ENCODE measurements at places on chromosomes 7 and 10.

- no peak for DNase-seq
Observed at GRCh38 chr10:57628592-57629284, 639.0 kb downstream of the IPMK start.

- no peak for DNase-seq
Observed at GRCh38 chr7:727104-727805, at the start of gene PRKAR1B. Gene PRKAR1B (minus strand): TSS chr7:727281. CDS start chr7:711505, 15,776 bp downstream.

DNA sequence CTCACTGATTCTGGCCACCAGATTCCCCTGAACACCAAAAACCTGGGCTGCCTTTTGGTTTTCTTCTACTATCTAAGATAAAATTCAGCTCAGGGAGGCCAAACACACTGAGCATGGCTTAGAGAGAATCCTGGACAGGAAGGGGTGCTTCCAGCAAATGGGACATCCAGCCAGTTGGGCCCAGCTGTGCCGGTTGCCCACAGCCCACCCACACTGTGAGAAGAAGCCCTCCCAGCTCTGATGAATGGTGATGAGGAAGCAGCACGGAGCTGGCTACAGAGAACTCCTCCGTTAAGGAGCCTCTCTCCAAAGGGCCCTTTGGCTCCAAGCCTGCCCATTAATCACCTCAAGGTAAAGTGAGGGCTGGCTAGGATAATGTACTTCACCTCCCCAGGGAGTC lies 15.9 kb downstream of the LRRC18 start:
- DNase-seq = no peak

DNA sequence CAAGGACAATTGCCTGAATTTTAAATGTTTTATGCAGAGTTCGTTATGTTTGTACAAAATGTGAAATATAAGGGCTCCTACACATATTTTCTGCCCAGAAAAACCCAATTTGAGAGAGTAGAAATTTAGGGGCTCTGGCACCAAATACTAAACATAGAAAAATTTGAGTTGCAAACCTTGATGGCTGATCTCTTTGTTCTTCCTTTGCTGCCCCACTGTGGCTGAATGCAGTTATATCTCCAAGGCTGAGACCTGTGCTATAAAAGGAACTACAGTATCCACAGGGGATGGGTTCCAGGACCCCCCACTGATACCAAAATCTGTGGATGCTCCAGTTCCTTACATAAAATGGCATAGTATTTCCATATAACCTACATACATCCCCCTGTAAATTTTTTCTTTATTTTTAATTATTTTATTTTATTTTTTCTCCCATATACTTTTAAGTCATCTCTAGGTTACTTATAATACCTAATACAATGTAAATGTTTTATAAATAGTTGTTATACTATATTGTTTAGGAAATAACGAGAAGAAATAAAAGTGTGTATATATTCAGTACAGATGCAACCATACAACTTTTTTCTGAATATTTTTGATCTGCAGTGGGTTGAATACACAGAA lies 22.5 kb downstream of the CFAP43 start:
- peak; percentile 21 for DNase-seq

DNA sequence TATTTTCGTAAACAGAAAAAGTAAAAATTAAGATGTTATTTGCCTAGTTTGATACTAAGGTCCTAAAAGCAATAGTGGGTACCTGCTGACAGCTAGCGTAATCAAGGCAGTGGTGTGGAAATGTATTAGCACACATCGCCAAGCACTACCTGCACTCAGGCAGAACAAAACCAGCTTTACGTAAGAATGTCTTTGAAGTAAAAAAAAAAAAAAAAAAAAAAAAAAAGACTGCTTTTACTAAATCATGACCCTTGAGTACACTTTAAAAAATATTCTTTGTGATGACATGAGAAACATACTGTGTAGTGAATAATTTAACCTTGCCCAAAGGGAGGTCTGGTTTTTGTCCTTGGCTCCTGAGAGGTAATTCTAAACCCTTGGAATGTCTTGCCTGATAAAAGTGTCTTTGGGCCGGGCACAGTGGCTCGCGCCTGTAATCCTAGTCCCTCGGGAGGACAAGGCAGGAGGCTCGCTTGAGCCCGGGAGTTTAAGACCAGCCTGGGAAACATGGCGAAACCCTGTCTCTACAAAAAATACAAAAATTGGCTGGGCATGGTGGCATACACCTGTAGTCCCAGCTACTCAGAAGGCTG lies 12.7 kb downstream of the XRCC2 start:
- DNase-seq = no peak

GRCh38 chr7:70436790-70437350 lies 695.1 kb upstream of the GALNT17 start:
- DNase-seq = no peak
